Right ventricle myocardium inferior (tissue), 1 donor: ENCODE measurements at places on chromosomes 13 and 19.

- peak; percentile 50 for DNase-seq
Observed at GRCh38 chr13:114057166-114058050, 75.0 kb downstream of the RASA3 start.

- DNase-seq: no peak
Observed at GRCh38 chr13:34019870-34020269, 201.9 kb downstream of the RFC3 start.

DNA sequence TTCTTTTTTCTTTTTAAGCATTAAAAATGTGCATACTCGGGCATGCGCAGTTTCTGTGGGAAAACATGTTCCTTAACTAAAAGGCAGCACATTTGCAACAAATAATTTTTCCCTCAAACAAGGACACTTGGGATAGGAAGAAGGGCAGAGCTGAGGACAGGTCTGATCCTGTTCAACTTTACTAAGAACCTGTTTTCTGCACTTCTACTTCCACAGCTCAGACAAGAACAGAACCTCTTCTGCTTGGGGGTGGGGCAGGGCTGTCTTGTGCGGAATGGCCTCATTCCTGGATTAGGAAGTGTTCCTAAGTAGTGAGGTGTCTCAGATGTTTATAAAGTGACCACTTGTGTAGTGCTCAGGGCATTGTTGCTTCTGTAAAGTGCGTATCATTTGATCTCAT is 18.3 kb downstream of the SAFB start:
- DNase-seq: no peak

DNA sequence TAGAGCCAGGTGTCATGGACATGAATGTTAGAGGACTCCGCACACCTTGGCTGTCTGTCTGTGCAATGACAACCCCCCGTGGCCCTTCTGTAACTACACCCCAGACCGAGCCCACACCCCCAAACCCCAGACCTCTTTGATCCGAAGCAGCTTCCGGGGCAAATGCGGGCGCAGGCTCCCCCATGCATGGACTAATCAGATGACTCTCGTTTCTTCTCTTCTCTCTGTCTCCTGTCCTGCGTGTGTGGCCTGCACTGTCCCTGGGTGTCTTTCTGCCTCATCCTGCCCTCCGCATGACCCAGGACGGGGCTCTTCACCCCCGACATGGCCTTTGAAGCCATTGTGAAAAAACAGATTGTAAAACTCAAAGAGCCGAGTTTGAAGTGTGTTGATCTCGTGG is 38.9 kb downstream of the TMED1 start:
- no peak for DNase-seq

GRCh38 chr13:80486402-80486801 is 145.5 kb upstream of the SPRY2 start:
- no peak for DNase-seq

DNA sequence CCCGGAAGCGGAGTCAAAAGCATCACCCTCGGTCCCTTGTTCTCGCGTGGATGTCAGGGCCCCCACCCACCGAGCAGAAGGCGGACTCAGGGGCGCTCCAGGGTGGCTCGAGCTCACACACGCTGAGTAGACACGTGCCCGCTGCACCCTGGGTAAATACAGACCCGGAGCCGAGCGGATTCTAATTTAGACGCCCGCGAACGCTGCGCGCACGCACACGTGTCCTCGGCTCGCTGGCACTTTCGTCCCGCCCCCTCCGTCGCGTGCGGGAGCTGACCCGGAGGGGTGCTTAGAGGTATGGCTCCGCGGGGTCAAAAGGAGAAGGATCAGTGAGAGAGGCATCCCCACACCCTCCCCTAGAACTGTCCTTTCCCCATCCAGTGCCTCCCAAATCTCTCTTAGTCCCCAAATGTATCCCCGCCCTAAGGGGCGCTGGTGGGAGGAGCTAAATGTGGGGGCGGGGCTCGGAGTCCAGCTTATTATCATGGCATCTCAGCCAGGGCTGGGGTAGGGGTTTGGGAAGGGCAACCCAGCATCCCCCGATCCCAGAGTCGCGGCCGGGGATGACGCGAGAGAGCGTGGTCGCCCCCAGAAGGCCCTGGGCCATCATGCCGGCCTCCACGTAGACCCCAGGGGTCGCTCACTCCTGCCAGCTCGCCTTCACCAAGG is 451 bp upstream of the ICAM5 start:
- DNase-seq: peak; percentile 75

GRCh38 chr13:38024431-38024830 is 154.9 kb upstream of the TRPC4 start:
- DNase-seq: no peak

- DNase-seq: no peak
Observed at GRCh38 chr13:51834581-51835171, 10.3 kb downstream of the TMEM272 start.

GRCh38 chr13:20566468-20566897 is 474 bp upstream of the IFT88 start:
- peak; percentile 56 for DNase-seq

DNA sequence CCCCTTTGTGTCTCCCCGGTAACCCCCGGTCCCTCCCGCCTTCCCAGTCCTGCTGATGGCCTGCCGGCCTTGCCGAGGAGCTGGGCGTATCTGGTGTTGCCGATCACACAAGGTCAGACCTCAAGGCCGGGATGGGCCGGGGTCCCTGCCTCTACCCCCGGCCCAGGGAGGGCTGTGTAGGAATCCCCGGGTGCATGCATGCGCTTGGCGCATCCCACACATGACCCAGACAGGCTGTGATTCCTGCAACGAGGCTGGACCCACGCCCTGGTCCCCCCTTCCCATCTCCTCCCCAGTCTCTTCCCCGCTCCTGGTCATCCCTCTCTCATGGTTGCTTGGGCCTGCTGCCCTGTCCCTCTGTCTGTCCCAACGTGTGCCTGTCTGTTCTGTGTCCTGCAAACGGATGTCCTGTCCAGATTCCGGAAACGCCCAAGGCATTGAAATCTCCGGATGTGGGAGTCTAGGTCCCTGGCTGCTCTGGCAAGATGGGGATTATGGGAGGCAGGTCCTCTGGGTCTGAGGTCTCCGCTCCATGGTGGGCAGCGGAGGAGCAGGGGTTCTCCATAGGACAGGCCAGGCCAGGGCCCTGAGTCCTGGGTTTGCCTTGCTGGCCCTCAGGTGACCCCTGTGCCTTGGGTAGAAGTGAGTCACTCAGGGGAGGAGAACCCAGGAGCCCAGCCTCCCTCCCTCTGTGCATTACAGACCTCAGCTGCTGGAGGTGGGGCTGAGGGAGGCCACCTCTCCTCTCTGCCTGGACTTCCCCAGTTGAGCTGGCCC is 1.6 kb downstream of the PKN1 start:
- peak; percentile 73 for DNase-seq

DNA sequence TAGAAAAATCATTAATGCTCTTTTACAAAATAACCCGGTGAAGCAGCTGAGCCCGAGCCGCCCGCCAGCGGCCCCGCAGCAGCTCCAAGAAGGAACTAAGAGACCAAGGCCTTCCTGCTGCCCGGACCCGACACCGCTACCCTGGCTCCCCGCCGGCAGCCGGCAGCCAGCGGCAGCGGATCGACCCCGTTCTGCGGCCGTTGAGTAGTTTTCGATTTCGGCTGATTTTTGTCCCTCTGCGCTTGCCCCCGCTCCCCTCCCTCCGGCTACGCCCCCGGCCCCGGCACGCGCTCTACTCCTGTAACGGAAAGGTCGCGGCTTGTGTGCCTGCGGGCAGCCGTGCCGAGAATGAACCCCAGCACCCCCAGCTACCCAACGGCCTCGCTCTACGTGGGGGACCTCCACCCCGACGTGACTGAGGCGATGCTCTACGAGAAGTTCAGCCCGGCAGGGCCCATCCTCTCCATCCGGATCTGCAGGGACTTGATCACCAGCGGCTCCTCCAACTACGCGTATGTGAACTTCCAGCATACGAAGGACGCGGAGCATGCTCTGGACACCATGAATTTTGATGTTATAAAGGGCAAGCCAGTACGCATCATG is at the start of gene PABPC3:
Gene PABPC3 (plus strand): TSS at position 286 of the 603 bp plus-strand sequence. CDS start 63 bp downstream, at position 349.
- peak; percentile 44 for DNase-seq

DNA sequence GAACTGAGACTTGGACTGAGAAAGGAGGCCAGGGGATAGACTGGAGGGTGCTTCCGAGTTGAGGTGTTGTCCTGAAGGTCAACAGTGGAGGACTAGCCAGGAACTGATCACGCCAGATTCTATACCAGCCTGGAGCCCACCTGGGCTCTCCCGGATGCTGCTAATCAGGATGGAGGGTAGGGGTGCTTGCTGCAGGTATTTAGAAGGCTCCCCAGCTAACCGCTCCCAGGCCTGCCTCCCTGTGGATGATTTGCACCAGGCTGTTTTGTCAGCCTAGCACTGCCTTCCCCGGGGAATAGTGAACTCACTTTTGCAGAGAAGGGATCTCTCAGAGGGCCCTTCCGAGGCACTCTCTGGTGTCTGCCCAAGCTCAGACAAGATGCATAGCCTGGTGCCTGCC is 60.5 kb upstream of the KCTD15 start:
- DNase-seq: no peak

- no peak for DNase-seq
Observed at GRCh38 chr19:18202778-18203407, 949 bp downstream of the RAB3A start.

DNA sequence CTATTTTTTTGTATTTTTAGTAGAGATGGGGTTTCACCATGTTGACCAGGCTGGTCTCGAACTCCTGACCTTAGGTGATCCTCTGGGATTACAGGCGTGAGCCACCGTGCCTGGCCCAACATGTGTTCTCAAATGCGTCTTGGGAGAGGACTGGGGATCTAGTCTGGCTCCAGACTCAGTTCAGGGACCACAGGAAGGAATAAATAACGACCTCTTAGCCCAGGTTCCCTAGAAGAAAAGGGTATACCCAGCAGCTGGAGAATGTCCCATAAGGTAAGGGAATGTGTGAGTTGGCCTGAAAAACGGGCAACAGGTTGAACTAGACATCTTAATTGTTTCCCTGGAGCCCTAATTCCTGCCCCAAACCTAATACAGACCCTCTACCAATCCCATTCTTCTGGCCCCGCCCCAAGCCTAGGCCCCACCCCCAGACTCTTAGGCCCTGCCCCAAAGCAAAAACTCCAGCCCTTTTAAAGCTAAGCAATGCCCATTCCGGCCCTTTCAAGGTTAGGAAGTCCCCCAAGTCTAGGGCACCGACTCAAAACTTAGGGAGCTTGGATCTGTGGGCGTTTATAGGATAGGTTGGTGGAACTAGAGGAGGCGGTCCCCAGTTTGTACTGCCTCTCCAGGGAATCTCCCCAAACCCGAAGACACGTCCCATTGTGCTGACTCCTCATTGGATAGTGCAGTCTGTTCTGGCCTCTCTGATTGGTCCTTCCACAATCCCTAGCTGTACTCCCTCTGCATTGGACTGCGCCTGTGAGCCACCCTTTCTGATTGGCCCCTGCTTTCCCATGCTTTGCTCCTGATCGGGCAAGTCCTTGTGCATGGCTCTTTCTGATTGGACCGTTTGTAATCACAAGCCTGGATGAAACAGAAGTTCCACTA is 5.4 kb upstream of the LRFN1 start:
- no peak for DNase-seq

- DNase-seq: no peak
Observed at GRCh38 chr13:95552539-95553441, at the start of gene CLDN10. Gene CLDN10 (plus strand): TSS chr13:95552720. CDS start chr13:95552754, 34 bp downstream.

DNA sequence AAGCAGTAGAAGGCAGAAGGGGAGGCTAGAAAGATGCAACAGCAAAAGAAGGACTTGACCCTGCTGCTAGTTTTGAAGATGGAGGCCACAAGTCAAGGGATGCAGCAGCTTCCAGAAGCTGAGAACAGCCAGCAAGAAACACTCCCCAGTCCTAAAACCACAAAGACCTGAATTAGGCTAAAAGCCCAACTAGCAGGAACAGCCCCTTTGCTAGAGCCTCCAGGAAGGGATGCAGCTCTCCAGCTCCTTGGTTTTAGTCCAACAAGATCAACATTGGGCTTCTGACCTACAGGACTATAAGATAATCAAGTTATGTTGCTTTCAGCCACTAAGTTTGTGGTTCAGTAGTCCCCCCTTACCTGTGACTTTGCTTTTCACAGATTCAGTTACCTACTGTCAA is 10.5 kb upstream of the LATS2 start:
- DNase-seq: no peak

- no peak for DNase-seq
Observed at GRCh38 chr13:26621731-26622401, 64.4 kb downstream of the WASF3 start.

DNA sequence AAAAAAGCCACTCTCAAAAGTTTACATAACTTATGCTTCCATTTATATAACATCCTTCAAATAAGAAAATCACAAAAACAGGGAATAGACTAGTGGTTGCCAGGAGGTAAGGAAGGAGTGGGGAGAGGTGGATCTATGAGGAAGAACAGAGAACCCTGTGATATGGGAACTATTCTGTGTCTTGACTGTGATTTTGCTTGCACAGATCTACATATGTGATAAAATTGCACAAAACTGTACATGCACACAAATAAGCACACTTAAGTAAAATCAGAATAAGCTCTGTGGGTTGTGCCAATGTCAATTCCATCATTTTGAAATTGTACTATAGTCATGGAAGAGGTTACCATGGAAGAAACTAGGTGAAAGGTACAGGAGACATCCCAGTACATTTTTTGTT is 121.6 kb upstream of the SGCG start:
- DNase-seq: no peak

DNA sequence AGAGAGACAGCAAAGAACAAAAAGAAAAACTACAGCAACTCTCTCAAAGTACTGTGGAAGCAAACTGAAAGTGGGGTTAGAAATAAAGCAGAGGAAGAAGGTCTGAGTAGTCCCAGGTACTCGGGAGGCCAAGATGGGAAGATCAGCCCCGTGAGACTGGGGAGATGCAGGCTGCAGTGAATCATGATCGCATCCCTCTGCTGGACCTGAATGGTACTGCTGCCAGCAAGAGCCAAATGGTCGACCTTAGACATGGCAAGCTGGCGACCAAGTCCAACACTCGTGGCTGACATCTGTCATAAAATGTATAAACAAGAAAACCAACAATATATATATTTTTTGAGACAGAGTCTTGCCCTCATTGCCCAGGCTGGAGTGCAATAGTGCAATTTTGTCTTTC is 33.7 kb upstream of the ZNF724 start:
- DNase-seq: no peak

GRCh38 chr19:54352546-54352945 is 12.2 kb downstream of the LAIR1 start:
- no peak for DNase-seq

GRCh38 chr13:75050419-75051046 is 431.4 kb downstream of the TBC1D4 start:
- DNase-seq: no peak

DNA sequence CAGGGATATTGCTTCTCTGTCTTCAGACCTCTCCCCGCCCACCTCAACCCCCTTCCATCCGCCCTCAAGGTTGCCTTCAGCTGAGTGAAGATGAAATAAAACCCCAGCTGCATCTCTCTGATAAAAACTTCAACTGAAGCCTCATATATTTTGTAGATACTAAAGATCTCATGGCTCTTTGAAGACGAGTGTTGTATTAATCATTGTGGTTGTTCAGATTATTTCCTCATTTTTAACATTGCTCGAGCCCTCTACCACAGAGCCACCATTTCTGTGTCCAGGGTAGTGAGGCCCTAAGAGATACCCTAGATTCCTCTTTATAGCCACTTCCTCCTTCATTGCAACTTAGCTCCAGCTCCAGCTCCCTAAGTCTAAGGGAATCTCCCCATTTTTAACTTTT is 312.8 kb upstream of the ZNF507 start:
- no peak for DNase-seq
